ENCODE measurements at places on chromosomes 3 and 15.

DNA sequence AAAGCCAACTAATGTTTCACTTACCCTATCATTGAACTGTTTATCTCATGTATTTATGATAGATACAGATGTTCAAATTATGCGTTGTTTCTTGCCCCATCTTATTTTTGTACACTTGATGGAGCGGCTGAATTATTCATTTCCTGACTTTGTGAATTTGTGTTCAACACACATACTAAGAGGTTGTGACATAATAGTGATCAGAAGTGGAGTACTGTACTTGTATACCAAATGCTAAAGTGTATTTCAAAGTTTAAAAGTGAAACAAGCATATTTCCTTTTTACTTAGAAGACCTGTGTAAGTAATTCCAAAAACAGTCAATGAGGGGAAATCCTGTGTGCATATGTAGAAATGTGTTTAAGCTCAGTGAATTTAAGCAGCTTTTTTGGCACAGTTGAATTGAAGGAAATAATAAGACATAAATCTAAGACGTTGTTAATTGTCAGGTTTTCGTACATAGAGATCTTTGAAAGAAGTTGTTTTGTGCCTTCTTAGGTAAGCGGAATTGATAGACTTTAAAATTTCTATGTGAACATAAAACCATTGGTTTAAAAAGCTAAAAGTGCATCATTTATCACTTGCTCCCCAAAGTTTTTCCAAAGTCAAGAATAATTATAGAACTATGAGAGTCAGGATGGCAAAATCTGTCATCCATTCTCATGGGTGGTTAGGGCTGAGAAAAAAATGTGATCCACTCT is 1.9 kb downstream of the NFKBIZ start:
- DNase-seq, result no peak

GRCh38 chr3:96106701-96107100 is 707.7 kb upstream of the EPHA6 start:
- DNase-seq, result no peak

- peak; percentile 14 for DNase-seq
Measured at GRCh38 chr15:69225355-69226022, 65.1 kb downstream of the GLCE start.

GRCh38 chr3:102054543-102055080 is 205.3 kb downstream of the NFKBIZ start:
- DNase-seq, result no peak

DNA sequence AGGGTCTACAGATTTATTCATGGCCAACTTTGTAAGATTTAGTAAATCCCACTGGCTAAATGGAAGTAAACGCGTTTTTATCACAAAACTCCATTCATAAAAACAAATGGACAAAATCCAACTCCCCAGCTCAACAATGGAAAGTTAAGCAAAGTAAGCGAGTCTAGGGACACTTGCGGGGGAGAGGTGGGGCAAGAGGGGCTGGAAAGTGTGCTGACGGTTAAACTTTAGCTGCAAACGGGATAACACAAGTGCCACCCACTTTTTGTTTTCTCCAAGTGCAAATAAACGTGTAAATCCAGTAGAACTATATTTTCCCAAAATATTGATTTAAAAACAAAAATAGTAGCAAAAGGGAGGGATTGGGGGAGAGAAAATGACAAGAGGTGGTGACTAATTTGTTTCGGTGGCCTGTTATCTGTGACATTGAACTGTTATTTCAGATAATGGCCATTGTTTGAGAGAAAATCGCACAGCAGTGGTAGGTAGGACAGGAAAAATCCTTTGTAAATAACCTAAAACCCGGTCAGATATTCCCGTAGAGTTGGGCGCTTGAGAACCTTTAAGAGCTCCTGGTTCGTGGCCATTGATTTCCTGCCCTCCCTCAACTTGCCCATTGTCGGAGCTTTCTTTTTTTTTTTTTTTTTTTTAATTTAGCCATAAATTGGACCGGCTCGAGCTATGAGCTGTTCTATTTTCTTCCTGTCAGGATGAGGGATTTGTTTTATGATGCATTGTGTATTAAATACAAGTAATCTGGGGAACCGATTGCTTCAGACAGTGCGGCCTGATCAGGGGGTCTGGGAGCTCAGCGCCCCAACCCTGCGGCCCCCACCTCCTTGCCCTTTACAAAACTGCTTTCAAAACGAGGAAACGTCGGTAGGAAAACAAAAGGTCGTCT is 514.8 kb downstream of the MECOM start:
- DNase-seq, result no peak

DNA sequence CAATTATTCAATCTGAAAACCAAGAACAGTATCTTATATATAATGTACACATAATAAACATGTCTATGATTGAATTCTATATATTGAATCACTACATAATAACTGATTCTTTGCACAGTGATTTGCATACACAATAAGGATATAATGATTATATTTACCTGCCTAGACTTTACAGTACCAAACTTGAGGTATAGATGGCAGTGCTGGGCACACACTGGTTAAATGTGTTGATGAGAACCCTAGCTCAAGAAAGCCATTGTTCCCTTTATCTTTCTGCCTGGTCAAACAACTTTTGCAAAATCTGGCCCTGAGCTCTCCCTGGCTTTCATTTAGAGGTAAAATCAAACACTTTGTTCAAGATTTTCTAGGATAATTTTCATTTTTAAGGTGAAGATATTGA is 697.7 kb downstream of the TUSC7 start:
- no peak for DNase-seq

- no peak for DNase-seq
Measured at GRCh38 chr3:141442446-141442845, 44.4 kb upstream of the RASA2 start.

DNA sequence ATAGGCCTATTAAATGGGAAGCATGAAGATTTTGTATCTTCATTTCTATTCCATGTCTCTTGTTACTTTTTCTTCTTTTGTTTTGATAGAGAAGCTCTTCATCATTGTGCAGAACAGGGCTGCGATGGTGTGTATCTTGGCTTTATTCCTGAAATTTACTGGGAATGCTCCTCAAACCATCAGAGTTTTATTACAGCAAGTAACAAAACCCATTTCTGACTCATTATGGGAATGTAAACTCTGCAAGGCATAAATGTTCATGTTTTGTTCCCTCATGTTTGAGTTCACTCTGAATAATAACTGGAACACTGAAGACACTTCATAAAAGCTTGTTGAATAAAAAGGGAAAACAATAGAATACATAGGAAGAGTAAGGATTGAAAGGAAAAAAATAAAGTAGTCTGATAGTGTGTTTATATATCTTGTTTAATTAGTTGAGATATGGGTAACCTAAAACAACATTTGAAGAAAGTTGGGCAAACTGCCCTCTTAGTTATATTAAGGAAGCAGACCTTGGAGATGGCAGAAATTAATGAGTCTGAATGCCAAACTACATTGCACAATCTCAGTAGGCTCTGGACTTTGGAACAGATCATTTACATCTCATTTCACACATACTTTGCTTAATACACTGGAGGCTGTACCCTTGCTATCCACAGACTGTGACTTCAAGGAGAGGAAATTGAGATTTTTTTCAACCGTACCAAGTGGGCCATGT is 521.5 kb downstream of the GRM7 start:
- no peak for DNase-seq

DNA sequence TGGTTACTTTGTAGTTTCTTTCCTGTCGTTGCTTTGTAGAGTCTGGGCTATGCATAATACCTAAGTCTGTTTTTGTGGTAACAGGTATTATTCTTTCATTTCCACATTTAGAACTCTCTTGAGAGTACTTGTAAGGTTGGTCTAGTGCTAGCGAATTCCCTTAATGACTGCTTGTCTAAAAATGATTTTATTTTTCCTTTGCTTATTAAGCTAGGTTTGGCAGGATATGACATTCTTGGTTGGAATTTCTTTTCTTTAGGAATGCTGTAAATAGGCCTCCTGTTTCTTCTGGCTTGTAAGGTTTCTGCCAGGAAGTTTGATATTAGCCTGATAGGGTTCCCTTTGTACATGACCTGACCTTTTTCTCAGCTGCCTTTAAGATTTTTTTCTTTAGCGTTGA is 70.1 kb upstream of the SGO1 start:
- DNase-seq, result no peak

DNA sequence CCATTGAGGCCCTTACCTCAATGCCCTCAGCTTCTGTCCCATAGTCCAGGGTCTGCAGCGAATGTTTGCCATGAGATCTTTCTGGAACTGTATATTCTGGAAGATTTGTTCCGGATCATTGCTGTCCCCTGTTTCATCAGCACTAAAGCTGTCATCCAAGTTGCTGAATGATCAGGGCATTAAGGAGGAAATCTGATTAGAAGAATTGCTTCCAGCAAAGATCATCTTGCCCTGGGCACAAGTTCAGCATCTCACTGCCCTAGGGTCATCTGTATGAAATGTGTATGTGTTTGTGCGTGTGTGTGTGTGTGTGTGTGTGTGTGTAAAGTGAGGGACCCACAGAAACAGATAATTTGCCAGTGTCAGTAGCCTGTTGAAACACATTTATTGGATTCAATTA is 1.4 kb downstream of the TMC3 start:
- no peak for DNase-seq
